ENCODE measurements at places on chromosomes 11 and 22.

- DNase-seq = no peak
Measured at GRCh38 chr11:94537031-94537600, 6.6 kb upstream of the FUT4 start.

GRCh38 chr11:34261095-34261494 lies 96.7 kb downstream of the ABTB2 start:
- no peak for DNase-seq

DNA sequence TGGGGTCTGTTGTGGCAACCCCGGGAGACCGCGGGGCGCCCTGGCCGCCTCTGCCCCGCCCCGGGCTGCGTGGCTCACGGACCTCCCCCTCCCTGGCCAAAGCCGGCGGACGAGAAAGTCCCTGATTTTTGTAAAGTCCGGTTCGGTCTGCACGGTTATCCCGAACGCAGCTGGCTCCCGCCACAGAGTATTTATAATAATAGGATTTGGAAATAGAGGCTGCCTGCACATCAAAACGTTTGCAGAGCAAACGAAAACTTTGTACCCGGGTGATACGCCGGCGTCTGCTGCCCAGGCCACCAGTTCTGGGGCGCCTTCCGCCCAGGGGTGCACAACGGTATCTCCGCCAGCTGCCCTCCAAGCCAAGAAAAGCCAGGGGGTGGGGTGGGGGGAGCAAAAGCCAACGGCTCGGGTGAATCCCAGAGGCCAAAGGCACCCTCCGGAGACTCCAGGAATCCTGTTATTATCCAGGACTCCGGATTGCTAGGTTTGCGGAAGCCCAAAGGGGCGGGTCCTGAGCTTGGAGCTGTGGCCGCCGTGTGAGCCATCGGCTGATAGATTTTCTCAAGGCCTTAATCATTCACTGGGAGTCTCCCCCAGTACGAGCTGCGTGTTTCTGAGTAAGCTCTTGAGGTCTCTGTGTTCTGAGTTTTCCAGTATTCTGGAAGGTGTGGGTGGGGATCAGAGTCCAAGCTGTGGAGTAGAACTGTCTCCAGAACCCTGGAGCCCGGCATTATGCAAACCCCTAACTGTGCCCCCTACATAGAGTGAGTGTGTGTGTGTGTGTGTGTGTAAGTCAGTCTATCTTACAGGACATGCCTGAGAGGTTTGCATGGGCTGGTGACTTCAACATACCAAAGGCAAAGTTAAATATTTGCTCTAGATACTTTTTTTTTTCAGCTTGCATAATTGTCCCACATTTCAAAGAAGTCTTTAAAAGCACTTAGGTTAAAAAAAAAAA lies 673 bp upstream of the SHANK2 start:
- DNase-seq = no peak

- DNase-seq = no peak
Measured at GRCh38 chr11:8249482-8249881, 14.2 kb downstream of the LMO1 start.

DNA sequence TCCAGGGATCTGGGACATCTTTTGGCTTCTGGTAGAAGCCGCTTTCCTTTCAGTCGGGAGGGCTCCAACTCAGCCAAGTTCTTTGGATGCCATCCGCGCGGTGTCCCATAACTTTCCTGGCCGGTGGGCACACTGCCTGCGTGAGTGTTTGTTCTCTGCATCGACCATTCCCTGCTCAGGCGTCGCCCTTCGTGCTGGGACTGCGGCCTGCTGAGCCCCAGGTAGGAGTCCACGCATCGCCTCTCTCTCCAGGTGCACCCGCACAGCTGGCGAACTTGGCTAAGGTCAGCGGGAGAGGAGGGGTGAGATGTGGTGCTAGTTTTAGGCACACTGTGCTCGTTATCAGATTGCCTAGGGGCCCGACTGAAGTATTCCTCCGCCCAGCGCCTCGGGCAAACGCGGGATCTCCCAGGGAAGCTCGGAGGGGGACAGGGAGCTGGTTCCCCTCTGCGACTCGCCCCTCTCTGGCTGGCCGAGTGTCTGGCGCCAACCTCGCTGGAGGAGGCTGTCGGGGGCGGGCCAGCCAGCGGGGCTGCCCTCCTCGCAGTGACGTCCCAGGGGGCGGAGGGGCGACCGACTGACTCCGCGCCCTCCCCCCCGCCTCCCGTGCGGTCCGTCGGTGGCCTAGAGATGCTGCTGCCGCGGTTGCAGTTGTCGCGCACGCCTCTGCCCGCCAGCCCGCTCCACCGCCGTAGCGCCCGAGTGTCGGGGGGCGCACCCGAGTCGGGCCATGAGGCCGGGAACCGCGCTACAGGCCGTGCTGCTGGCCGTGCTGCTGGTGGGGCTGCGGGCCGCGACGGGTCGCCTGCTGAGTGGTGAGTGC lies at the start of gene LAYN:
Gene LAYN, plus strand, starts transcription at position 607 of the 823 bp plus-strand sequence. Its CDS starts 124 bp downstream, at position 731.
- peak; percentile 27 for DNase-seq

- DNase-seq = no peak
Measured at GRCh38 chr11:134346101-134346975, 14.6 kb downstream of the GLB1L2 start.

- no peak for DNase-seq
Measured at GRCh38 chr11:18703001-18703763, 4.6 kb downstream of the TMEM86A start.

- DNase-seq = peak; percentile 25
Measured at GRCh38 chr11:63553759-63554158, 9.4 kb downstream of the PLAAT2 start.

- DNase-seq = no peak
Measured at GRCh38 chr22:35782504-35782903, 64.8 kb downstream of the APOL5 start.

GRCh38 chr11:125343718-125344131 lies 152.3 kb downstream of the FEZ1 start:
- DNase-seq = no peak

GRCh38 chr11:64131683-64132190 lies 34.2 kb downstream of the MACROD1 start:
- no peak for DNase-seq

DNA sequence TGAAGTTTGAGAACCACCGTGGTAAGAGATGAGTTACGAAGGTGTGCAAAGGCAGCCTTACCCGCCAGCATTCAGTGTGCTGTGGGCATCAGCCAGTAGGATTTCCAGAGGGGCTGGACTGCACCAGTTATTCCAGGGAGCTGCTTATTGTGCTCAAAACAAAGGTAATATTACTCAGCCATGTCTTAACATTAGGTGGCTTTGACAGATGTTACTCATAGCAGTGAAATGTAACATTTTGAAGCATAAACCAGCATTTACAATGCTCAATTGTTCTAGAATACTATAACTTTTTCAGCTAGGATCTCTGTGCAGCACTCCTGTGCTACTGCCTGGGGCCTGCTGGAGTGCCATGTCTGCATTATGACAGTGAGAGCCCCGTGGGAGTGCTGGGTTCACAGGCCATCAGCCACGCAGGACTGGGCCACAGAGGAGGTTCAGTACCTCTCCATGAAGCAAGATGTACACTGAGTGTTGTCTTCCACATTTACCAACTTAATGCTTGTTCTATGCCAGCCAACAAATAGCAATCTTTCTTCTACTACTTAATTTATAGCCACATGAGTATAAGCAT lies 238.1 kb downstream of the CADM1 start:
- DNase-seq = no peak

GRCh38 chr11:46017341-46017740 lies 94.9 kb downstream of the LARGE2 start:
- no peak for DNase-seq

- DNase-seq = no peak
Measured at GRCh38 chr11:36868380-36868779, 270.3 kb upstream of the RAG2 start.

DNA sequence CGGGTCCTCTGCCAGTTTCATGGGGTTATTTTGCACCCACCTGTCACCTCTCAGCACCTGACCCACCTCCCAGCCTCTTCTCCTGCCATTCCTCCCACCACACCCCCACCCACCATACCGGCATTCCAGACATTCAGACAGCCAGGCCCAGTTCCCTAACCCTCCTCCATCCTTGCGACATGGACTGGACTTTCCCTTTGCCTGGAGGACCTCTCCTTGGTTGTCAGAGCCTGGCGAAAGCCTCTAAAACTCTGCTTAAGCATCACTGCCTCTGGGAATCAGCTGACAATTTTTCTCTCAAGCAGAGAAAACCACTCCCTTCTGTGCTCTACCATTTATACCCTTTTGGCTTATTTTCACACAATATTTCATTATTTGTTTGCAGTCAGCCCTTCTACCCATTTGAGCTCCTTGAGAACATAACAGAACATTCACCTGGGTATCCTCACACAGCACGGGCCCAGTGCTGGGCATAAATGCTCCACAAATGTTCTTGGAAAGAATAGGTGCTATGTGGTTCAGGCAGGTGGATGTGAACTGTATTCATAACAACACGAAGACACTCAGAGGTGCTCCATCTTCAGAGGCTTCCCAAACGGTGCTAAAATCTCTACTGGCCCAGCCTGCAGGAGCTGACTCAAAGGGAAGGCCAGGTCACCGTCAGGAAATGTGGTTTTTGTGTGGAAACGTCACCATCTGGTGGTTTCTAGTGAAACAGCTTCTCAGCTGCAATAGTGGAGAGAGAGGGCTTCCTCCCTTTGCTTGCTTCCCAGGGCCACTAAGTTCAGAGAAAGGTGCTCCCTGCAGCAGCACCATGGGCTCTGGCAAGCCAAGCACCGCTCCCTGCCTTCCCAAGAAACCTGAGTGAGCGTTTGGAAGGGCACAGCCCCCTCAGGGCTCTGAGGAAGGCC lies 10.4 kb downstream of the SPATA19 start:
- DNase-seq = peak; percentile 68

GRCh38 chr22:17065433-17065832 lies 19.4 kb upstream of the IL17RA start:
- DNase-seq = no peak

DNA sequence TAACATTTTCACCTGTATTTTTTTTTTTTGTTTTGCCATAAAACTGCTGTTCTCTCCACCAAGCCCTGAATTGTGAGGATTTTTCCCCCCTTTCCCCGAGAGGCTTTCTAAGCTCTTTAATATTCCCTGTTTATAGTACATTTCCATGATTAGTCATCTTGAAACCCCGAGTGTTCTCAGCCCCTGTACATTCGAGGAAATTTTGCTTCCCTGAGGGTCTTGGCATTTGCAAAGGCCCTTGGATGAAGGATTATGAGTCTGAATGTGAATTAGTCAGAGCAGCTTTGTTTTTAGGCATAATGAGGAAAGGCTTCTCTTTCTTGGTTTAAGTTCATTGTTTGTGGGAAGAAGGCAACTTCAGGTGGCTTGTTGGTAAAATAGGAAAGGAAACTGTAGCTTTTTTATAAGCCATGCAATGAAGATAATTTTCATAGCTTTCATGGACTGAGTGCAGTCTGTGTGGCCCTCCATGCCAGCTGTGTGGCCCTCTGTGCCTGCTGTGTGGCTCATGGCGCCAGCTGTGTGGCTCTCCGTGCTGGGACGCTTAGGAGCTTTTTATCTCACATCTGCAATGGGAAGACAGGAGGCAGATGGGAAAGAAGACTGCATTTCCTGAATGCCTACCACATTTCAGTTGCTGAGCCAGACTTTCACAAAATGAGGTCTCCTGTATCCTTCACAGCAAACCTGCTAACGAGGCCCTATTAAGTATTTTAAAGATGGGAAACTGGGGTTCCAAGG lies 129.0 kb downstream of the TEAD1 start:
- DNase-seq = no peak

DNA sequence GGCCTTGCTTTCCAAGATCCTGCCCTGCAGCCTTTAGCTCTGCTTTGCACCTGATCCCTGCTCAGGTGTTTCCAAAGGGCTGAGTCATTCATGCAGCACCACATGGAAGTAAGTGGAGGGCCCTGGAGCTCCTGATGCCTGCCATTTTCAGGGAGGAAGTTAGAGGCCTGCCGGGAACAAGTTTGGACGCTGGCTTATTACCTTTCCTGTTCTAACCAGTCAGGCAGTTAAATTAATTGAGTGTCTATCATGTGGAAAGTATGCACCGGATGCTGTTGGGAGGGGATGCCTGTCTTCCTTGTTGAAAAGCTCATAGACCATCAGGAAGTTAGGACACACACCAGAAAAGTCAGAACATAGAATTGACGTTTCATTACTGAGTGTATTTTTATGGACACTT lies 73.7 kb upstream of the PLET1 start:
- DNase-seq = peak; percentile 36

GRCh38 chr11:59138643-59139042 lies 4.0 kb upstream of the FAM111A start:
- no peak for DNase-seq

DNA sequence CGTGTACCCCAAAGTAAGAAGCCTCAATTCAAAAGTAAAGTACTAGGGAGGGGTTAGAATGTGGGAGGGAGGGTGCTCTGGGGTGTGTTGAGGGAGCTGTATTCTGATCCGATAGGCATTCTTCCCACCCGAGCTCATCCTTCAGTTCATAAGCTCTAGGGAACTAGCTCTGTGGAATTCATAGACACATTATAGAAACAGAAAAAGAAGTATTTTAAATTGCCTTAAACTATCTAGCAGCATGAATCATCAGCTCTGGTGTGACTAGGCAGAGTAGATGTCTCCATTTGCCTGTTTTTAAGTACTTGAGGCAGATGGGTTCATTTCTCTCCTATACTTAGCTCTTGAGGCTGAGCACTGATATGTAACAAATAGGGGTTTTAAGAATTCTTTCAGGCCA lies 7.3 kb upstream of the SGSM3 start:
- no peak for DNase-seq

- DNase-seq = no peak
Measured at GRCh38 chr22:44988671-44989070, 21.1 kb downstream of the PHF21B start.

- no peak for DNase-seq
Measured at GRCh38 chr11:116335078-116335477, 437.7 kb downstream of the BUD13 start.

DNA sequence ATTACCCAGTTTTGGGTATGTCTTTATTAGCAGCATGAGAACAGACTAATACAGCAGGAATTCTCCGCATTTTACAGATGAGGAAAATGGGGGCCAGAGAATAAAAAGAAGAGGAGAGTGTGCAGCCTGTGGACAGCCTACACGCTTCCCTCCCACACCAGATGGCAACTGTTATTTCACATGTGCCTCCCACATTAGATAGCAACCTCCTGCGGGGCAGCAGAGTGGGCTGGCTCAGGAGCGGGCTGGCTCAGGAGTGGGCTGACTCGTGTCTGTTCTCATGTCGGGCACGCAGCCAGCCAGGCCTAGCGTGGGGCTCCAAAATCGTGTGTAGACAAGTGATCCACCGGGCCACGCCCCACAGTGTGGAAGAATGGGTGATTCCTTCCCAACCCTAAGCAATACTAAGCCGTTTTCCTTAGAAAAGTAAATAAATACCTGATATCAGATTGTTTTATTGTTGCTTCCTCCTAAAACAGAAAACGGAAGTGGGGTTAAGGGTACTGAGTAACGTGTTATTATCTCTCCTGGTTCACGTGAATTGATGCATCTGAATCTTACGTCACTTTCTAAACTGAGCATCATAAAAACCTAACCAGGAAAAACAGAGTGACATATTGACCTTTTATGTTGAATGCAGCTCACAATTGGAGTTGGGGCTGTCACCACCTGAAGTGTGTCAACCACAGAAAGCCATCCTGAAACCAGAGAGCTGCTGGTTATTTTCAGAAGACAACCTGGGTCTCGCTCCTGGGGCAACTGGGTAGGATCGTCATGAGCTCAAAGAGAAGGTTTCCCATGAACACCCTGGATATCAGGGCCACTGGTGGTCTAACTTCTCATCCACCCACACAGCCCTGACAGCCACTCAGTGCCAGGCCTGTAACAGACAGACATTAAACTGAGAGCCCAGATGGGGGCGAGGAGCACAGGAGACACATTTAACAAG lies 3.3 kb downstream of the TTLL1 start:
- DNase-seq = no peak

Measured in KBM-7 (cell line).